ENCODE measurements at places on chromosomes 2 and 18. TPM values are rescaled to one million over a fixed set of nuclear protein-coding genes. Genes with fewer than 3 reads are reported as not detected.

GRCh38 chr2:10277293-10278028, 25.2 kb upstream of the HPCAL1 start:
- no peak for DNase-seq

- DNase-seq = no peak
These were observed 50.9 kb downstream of the CENPO start for GRCh38 chr2:24844023-24844685.

GRCh38 chr18:35158728-35159450, 81.9 kb upstream of the ZNF397 start:
- DNase-seq = no peak

- no peak for DNase-seq
These were observed 47.9 kb downstream of the EPHA4 start for GRCh38 chr2:221524158-221524557.

- DNase-seq = no peak
These were observed 48.9 kb upstream of the ITGAV start for GRCh38 chr2:186540941-186541340.

DNA sequence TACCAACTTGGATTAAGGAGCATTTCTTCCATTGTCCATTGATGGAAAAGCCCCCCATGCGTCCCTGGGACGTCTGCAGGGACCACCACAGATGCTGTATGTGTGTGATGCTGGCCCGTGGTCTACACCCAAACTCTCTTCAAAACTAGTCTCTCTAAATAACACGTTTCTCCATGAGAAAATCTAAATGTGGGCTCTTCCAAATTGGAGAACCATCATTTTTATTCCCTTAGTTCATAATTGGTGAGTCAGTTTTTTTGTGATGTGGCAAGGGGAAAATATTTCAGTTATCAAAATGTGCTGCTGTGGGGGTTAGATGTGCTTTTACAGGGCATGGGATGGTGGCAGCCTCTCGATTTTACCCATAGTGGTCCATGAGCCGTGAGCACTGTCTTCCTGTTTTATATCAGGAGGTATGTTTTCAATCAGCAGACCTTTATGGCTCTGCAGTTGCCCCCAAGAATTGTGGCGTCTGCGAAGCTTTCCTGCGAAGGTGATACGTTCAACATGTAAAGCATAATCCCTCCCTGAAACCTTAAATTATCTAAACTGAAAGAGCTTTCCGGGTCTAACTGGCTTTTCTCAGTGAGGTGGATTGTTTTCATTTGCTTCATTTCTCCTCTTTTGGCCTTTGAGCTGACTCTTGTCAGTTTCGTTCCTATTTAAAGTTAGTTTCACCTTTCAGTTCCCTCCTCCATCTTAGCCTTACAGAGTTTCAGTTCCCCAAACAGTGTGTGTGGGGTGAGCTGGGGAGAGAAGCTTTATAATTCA, 78.4 kb downstream of the SETBP1 start:
- DNase-seq = no peak

GRCh38 chr2:74077636-74078035, 70.1 kb downstream of the BOLA3 start:
- no peak for DNase-seq

GRCh38 chr2:137367361-137367760, 596.9 kb upstream of the HNMT start:
- no peak for DNase-seq

- no peak for DNase-seq
These were observed 35.7 kb upstream of the ACTR3 start for GRCh38 chr2:113854208-113854607.

GRCh38 chr2:152637251-152637650, 80.0 kb downstream of the PRPF40A start:
- no peak for DNase-seq

GRCh38 chr2:7692657-7693161, 775.5 kb downstream of the RNF144A start:
- no peak for DNase-seq

DNA sequence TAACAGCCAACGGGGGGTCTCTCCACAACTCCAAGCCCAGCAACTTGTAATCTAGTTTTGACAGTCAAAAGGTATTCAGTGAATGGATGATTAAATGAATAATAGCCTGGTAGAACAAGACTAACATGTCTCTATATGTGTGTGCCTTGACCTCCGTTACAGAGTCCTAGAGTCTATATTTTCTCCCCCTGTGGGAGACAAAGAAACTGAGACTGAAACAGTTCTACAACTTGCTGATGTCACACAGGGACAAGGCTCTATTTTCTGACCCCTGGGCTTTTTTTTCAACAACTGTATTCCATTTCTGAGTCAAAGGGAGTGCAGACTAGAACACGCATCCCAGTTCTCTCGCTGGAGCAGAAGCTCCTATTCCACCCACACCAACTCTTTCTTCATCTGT, 223.6 kb upstream of the AGAP1 start:
- no peak for DNase-seq

DNA sequence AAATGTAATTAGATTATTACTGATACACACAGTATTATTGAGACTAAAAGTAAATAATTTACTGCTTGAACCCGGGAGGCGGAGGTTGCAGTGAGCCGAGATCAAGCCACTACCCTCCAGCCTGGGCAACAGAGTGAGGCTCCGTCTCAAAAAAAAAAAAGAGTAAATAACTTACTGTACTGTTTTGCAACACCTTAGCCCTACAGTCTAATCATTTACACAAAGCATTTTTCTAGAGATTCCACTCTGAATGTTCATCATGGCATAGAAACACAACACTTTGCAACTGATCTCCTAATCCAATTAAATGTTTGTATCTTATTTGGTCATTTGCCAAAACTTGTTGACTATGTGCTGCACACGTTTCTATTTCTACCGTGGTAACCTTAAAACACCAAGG, 23.4 kb upstream of the RMP24 start:
- no peak for DNase-seq

GRCh38 chr18:62784338-62784965, 69.1 kb downstream of the PHLPP1 start:
- no peak for DNase-seq

Gene LRRTM1
- polyA plus RNA-seq = not detected

Gene HOXD8
- 3.9 TPM for polyA plus RNA-seq

Gene COL4A4
- 1.7 TPM for polyA plus RNA-seq

Gene EFEMP1
- 66.6 TPM for polyA plus RNA-seq

All from A549 (cell line).